ENCODE measurements at places on chromosomes 16 and 17.

DNA sequence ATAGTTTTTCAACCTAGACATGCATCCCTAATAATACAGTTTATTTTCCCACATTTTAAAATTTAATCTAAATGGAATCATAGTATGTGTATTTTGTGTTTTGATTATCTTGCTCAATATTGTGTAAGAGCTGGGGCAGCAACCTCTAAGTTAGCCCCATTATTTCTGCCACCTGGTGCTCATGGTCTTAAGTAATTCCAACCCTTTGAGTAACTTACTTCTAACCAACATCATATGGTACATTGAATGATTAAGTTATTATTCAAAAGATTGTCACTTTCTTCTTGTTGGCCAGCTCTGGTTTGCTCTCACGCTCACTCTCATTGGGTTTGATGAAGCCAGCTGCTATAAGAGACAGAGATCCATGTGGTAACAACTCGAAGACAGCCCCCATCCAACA is 3.9 kb upstream of the KRTAP4-3 start:
- DNase-seq: no peak

- no peak for DNase-seq
These were observed 37.9 kb downstream of the LYRM1 start for GRCh38 chr16:20938426-20938825.

- DNase-seq: no peak
These were observed 154.8 kb upstream of the RBFOX1 start for GRCh38 chr16:7177875-7178274.

- peak; percentile 56 for DNase-seq
These were observed 43.6 kb downstream of the NOS2 start for GRCh38 chr17:27756467-27757371.

GRCh38 chr17:54368906-54369305 is 531.7 kb upstream of the TOM1L1 start:
- no peak for DNase-seq

DNA sequence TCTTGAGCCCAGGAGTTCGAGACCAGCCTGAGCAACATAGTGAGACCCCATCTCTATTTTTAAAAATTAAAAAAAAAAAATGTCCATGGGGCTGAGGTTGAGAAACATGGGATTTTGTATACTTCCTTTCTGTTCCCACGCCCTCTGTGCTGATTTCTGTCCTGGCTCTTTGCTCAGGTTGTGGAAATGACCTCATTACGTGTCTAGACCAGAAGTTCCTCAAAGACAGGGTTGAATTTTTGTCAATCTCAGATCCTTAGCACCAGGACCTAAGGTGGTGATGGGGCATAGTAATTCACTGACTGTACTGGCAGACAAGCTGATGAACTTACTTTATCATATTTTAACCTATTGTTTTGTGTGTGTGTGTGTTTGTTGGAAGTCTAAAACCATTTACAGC is 11.2 kb upstream of the HNF1B start:
- no peak for DNase-seq

GRCh38 chr17:51234162-51234561 is 25.7 kb downstream of the MBTD1 start:
- no peak for DNase-seq

GRCh38 chr17:49388290-49388640 is 26.2 kb upstream of the ZNF652 start:
- no peak for DNase-seq

DNA sequence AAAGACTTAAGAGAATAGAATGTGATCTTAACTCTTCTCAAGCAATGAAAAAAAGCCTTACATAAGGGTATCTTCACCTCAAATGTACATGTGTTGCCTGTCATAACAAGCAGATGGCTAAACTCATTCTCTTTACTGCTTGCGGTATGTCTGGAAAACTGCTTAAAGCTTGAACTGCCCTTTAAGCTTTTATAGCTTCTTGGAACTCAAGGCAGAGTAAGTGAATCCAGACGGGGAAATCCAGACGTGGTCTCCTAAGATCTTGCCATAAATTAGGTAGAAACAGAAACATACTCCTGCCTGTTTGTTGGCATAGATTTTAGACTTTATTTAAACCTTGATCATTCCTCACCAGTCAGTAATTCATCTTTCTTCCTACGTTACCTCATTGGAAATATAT is 19.6 kb downstream of the CLUAP1 start:
- no peak for DNase-seq

DNA sequence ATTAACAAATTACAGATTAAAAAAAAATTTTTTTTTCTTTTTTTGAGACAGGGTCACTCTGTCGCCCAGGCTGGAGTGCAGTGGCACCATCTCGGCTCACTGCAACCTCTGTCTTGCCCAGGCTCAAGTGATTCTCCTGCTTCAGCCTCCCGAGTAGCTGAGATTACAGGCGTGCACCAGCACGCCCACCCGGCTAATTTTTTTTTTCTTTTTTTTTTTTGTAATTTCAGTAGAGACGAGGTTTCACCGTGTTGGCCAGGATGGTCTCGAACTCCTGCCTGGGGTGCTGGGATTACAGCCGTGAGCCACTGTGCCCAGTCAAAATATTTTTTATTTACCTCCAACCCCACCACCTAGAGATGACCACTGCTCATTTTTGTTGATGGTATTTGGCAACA is 25.5 kb downstream of the ACTG1 start:
- no peak for DNase-seq

DNA sequence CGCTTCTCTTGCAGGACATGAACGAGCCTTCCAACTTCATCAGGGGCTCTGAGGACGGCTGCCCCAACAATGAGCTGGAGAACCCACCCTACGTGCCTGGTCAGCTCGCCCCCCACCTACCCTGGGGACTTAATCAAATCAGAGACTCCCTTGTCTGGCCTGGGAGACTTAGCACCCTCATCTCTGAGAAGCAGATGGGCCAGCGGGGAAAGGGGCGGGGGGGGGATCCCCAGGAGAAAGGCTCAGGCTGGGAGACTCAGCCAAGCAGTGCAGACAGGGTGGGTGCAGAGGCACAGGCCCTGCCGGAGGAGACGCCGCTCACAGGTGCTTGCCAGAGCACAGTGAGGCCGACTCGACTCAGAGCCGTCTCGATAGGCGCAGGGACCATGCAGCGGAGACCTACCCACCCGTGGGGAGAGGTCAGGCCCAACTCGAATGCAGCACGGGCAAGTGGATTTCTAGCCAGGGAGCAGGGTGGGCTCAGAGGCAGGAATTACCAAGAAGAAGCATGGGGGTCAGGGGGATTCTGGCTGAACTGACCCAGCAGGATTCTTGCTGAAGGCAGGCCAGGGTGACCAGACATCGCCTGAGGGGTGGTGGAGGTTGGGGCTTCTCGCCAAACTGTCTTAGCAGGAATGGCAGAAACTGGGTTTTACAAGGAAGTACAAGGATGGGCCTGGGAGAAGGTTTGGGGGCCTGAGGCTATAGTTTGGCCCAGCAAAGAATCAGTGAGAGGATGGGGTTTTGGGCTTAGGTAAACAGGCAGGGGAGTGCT is 9.7 kb downstream of the GAA start:
- DNase-seq: no peak

- no peak for DNase-seq
These were observed 619 bp upstream of the TMEM92 start for GRCh38 chr17:50273654-50274040.

DNA sequence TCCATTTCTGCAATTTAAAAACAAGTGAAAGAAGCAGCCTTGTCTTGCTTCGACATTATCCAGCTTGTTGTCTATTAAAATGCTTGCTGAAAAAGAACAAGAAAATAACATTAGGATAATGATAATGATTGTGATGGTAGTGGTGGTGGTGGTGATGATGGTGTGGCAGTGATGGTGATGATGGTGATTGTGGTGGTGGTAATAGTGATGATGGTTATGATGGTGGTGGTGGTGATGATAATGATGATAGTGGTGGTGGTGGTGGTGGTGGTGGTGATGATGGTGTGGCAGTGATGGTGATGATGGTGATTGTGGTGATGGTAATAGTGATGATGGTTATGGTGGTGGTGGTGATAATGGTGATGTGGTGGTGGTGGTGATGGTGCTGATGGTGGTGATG is 41.5 kb downstream of the C17orf67 start:
- DNase-seq: no peak

DNA sequence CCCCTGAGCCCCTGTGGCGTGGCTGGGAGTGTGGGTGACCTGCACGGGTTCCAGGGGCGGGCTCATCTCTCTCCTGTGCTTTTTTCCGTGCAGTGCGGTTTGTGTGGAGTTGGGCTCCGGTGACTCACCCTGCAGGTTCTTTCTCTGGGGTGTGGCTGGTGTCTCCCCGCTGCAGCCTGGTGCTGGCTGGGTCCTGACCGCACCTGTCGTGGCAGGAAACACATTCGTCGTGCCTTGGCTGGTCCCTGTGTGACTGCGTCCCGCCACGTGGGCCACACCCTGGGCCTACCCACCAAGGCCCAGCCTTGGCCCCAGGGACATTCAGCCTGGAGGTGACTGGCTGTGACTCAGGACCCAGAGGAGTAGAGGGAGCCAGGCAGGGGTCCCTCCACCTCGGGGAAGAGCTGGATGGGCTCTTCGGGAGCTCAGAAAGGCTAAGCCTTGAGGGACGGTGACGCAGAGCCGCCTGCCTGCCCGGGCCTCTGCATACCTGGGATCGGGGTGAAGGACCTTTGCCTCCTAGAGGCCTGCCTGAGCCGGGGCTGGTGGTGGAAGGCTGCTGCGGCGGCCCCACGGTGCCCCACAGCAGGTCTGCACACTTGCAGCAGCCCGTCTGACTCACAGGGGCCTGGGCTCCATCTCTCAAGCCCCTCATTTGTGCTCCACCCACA is 7.8 kb downstream of the TRAF7 start:
- DNase-seq: no peak

DNA sequence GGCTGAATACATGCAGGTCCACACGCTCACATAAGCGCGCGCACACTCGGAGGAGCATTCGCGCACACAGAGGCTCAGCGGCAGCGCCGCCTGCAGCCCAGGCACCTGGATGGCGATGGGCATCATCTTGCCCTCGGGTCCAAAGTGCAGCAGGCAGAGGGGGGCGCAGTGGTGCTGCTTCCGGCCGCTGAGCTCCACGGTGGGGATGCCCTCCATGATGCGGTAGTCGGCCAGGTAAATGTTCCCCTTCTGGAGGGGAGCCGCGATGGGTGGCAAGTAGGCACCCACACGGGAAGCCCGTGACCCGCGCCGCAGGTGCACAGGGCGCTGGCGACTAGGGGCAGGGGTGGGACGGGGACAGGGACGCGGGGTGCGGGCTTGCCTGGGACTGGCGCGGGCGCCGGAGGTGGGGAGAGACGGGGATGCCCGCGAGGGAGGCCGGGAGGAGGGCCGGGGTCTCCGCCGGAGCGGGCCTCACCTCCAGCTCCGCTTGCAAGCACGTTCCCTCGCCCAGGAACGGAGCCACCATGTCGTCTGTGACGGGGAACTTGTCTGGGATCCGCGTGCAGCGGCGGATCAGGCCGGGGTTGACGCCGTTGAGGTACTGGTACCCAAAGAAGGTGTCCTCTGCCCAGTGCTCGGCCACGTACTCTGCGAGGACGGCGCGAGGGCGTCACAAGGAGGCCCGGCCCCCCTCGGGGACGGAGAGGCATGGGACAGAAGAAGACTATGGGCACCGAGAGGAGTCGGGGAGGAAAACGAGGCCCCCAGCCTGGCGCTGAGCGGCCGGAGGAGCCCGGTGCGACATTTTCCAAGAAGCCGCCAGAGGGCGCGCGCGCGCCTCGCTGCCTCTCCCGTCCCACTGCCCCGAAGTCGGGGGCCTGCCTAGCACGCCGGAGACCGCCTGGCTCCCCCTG is 8.0 kb downstream of the ALOX12B start:
- DNase-seq: peak; percentile 83

GRCh38 chr17:35918665-35919064 is 11.9 kb downstream of the RDM1 start:
- no peak for DNase-seq

DNA sequence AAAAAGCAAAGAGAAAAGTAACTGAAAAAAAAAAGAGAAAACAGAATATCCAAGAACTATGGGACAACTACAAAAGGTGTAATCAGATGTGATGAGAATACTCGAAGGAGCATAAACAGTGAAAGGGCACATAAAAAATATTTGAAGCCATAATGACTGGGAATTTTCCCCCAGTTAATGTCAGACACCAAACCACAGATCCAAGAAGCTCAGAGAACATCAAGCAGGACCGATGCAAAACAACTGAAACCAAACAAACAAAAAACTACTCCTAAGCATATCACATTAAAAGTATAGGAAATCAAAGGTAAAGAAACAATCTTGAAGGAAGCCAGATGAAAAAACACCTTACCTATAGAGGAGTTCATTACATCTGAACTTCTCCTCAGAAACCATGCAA is 27.6 kb upstream of the IRX5 start:
- no peak for DNase-seq

GRCh38 chr17:16881239-16881924 is 90.5 kb downstream of the TNFRSF13B start:
- no peak for DNase-seq

- DNase-seq: no peak
These were observed 70.9 kb downstream of the GNAO1 start for GRCh38 chr16:56262148-56262547.

DNA sequence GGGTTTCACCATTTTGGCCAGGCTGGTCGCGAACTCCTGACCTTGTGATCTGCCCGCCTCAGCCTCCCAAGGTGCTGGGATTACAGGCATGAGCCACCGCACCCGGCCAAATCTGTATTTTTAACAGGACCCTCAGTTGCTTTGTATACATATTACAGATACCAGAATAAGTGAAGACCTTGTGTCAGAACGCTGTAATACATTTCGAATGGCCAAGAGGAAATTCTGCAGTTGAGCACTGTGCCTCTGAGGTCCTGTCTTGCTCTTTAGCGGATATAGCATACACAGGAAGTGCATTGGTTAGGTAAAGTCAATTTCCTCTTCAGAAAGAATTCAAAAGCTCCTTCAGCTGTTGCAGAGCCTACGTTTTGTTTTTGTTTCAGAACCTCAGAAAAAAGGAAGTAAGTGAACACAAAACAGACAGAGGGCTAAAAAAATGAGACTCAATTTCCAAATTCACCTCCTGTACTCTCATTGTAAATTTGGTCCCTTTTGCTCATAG is 15.7 kb downstream of the CRLF3 start:
- DNase-seq: no peak

DNA sequence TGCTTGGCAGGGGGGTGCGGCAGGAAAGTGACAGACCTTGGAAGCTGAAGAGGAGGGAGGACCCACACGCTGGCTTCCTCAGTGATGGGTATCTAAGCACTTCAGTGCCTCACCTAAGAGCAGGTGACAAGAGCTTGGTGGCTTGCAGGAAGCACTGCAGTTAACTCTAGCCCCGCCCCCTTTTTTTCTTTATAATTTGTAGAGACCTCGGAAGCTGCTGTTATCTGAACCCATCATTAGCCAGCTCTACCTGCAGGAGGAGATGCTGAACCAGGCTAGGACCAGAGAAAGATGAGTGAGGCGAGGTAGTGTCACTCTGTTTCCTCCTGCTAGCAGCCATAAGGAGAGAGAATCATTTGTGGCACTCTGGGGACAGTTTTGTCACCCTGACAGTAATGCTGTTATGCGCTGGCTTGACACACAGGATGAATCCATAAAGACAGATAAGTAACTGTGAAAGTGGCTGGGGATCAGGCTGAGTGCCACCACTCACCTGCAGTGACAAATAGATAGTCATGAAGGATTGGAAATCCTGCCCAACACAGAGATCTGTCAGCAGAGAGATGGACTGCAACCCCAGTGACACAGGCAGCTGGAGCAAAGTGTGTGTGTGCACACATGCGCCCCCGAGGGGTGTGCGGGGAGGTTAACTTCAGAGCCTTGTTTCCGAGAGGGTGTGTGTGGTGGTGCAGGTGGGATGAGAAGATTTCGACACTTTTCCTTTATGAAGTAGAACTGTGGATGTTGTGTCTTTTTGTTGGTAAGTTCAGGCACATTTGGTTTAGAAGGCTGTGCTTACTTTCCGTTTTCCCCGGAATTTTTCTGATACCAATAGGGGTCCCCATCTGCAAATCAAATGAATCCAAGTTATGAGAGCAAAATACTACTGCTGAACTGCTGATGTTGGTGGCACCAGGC is 224.0 kb downstream of the IRX3 start:
- no peak for DNase-seq
